ENCODE measurements at places on chromosomes 1 and 21. TPM values are rescaled to one million over a fixed set of nuclear protein-coding genes. Genes with fewer than 3 reads are reported as not detected.

DNA sequence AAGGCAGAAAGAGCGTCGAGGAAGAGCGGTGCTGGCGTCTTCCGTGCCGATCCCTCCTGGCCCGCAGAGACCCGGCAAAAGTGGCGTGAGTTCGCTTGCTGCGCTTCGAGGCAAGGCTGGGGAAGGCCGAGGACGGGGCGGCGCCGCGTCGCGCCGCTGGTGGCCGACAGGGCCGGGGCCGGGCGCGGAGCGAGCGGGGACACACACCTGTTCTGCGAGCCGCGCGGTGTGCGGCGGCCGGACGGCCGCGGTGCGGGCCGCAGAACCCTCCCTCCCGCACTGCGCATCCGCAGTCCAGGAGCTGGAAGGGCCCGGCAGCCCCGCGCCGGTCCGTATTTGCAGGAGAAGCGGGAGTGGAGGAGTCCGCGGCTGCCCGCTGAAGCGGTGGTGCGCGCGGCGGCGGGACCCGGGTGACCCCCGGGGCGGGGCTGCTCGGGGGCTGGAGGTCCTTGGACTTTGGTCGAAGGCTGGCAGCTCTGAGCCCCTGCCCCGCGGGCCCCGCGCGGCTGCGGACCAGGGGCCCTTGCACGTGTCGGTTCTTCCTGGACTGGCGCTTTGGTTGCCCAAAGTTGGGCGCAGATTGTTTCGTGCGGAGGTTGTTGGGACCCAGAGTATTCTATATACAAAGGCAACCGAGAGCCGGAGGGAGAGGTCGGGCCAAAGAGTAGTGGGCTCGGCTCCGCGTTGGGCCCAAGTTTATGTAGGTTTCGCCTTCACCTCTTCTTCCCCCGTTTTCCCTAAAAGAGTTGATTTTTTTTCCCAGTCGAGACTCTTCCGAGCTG lies 2.6 kb downstream of the RNF220 start:
- peak; percentile 37 for DNase-seq

DNA sequence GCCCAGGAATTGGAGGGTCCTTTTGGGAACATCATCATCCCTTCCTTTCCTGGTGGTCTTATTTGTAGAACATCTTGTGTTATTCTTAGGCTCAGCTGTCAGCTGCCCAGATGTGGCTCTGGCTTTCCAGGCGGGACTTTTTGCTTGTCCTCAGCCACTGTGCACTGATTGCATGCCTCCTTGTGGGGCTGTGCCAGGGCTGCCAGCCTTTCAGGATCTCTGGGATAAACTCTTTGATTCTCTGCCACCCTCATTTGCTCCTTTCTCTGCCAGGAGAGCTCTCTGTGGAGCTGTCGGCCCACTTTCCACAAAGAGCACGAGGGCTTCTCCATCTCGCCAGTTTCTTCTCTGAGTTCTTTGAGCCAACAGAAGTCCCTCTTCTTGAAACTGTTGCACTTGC lies 63.1 kb downstream of the PTPRU start:
- no peak for DNase-seq

- DNase-seq = no peak
These were observed 176.5 kb downstream of the PSMG1 start for GRCh38 chr21:39006571-39007311.

DNA sequence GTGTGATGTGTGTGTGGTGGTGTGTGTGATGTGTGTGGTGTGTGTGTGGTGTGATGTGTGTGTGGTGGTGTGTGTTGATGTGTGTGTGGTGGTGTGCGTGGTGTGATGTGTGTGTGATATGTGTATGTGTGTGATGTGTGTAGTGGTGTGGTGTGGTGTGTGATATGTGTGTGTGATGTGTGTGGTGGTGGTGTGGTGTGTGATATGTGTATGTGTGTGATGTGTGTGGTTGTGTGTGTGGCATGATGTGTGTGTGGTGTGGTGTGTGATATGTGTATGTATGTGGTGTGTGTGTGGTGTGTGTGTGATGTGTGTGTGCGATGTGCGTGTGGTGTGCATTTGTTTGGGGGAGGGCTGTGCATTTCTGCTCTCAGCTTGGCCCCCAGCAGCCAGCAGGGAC lies 7.1 kb upstream of the PCBP3 start:
- no peak for DNase-seq

- no peak for DNase-seq
These were observed 8.9 kb upstream of the ZNF326 start for GRCh38 chr1:89986020-89986419.

- no peak for DNase-seq
These were observed 3.7 kb downstream of the GJB4 start for GRCh38 chr1:34763142-34763781.

DNA sequence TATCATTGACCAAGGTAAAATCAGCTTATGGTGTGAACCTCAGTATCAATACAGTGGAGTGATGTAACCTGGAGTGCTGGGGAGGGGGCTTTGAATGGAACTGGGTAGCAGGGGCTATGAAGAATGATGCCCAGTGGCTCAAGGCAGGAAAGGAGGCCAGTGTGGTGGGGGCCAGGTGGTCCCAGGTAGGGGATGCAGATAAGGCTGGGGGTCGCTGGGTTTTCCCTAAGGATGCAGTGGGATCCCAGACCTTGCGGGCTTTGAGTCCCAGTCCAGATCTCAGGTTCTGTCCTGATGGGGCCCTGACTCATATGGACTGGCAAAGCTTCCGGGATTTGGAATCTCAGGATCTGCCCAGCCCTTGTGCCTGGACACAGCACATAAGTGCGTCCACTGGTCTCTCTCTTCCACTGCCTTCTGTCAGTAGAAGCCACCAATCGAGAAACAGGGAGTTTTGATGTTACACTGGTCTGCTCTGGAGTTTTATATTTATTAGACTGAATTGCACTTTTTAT lies 52.0 kb downstream of the S100B start:
- no peak for DNase-seq

The MEGF6 gene
- total RNA-seq = 2.6 TPM

The CFAP126 gene
- not detected for total RNA-seq

The DENND2C gene
- 0.73 TPM for total RNA-seq

The OR10J1 gene
- not detected for total RNA-seq

The ICOSLG gene
- 2.4 TPM for total RNA-seq

The COL24A1 gene
- total RNA-seq = not detected

The KCNT2 gene
- 0.05 TPM for total RNA-seq

Measured in activated CD4-positive, alpha-beta T cell treated with anti-CD3 and anti-CD28 coated beads for 36 hours (primary cell).